ENCODE measurements at places on chromosomes 7 and 10.
A peak's percentile ranks its signal among the peaks of the same experiment; 100 is the strongest.

GRCh38 chr7:117582219-117582704 lies 102.4 kb downstream of the CFTR start:
- DNase-seq, result no peak

GRCh38 chr7:4683043-4683883 lies 1.2 kb downstream of the FOXK1 start:
- no peak for DNase-seq

GRCh38 chr7:155408651-155409586 lies 49.0 kb upstream of the EN2 start:
- DNase-seq, result no peak

DNA sequence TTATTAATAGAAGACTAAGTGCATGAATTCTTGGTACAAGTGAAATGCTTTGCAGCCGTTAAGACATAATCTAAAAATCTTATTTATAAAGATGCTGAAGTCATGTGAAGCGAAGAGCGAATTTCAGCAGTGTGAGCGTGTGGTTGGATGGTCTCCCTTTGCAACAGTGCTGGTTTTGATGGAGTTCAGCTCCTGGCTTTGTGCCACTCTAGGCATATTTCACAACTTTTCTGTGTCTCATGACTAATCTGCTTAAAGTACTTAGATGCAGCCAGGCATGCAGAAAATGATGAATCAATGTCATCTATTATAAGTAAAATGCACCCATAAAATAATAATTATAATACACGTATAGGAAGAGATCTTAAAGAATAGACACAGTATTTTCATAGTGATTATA lies 107.2 kb upstream of the TCERG1L start:
- no peak for DNase-seq

GRCh38 chr7:17041324-17041723 lies 159.5 kb upstream of the AGR3 start:
- no peak for DNase-seq

GRCh38 chr7:129780257-129780973 lies 168.9 kb downstream of the NRF1 start:
- DNase-seq, result peak; percentile 52

GRCh38 chr10:18377898-18378297 lies 237.7 kb downstream of the CACNB2 start:
- no peak for DNase-seq

Data from activated gamma-delta T cell (primary cell).